PC-9 (cell line): ENCODE measurements at places on chromosomes 12 and 14. TPM values are rescaled to one million over a fixed set of nuclear protein-coding genes. Genes with fewer than 3 reads are reported as not detected.

DNA sequence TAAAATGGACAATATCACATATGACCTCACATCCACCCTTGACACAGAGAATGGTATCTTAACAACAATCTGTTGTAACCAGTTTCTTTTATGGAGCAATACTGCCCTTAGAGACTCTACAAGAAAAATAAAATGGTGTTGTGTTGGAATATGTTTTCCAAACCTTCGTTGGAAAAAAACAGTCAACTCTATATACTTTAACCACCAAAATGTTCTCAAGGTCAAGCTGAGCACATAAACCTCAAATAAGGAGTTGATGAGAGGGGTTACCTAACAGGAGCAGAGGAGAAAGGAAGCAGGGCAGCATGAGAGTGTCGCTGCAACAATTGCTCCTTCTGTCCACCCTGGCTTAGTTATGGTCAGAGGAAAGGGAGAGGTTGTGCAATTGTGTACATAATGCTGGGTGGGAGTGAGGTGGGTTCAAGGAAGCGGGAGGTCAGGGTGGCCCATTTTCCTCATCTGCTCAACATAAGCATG, 179.2 kb upstream of the BMP4 start:
- no peak overlapping the region for H3K27ac ChIP-seq
- no peak for DNase-seq
- H3K4me3 ChIP-seq = no peak overlapping the region
- H3K36me3 ChIP-seq = no peaks in the 10 kb centered on the region

GRCh38 chr12:122851820-122852219, 16.6 kb downstream of the HIP1R start:
- no peaks in the 10 kb centered on the region for H3K27me3 ChIP-seq
- H3K36me3 ChIP-seq = no peaks in the 10 kb centered on the region
- no peak overlapping the region for H3K4me3 ChIP-seq

DNA sequence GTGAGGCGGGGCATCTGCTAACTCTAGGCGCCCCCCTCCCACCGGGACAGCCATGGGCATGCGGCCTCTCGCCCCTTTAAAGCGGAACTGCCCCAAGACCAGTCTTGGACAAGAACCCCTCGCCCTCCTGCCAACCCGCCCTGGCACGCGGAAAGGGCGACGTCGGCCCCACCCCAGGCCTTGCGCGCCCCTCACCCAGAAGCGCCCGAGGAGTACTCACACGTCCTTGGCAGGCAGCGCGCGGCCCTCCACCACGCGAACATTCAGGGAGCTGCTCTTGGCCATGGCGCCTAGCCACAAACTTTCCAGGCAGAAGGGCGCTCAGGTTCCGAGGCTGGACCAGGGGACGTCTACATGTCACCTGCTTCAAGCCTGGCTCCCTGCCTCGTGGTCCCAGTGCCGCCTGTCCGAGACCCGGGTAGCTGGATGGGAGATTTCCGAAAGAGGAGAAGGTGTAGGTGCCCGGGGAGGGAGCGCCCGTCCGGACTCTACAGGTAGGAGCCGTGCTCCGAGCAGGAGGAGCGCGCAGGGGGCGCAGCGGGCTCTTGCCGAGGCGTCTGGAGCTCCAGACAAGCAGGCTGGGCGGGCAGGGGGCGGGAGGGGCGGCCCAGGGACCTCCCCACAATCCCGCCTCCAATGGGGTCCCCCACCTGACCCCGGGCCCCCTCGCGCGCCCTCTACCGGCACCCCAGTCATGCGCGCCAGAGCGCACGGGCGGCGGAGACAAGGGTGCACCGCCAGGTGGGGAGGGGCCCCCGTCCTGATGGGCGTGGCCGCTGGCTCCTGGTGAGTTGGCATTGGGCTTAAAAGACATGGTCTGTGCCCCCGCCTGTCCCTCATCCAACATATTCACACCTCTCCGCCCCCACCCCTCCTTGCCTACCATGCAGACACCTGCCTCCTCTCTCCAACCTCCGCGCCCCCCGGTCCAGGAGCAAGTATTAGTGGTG, at the start of gene RASAL1:
Gene RASAL1, minus strand, starts transcription at position 584 of the 950 bp plus-strand sequence. Its CDS starts 299 bp downstream, at position 285.
- H3K4me1 ChIP-seq = peaks cover 38% of the 10 kb centered on the region
- no peaks in the 10 kb centered on the region for H3K27me3 ChIP-seq
- peak within 1 kb of the TSS; percentile 91 for H3K4me3 ChIP-seq
- DNase-seq = peak; percentile 97

DNA sequence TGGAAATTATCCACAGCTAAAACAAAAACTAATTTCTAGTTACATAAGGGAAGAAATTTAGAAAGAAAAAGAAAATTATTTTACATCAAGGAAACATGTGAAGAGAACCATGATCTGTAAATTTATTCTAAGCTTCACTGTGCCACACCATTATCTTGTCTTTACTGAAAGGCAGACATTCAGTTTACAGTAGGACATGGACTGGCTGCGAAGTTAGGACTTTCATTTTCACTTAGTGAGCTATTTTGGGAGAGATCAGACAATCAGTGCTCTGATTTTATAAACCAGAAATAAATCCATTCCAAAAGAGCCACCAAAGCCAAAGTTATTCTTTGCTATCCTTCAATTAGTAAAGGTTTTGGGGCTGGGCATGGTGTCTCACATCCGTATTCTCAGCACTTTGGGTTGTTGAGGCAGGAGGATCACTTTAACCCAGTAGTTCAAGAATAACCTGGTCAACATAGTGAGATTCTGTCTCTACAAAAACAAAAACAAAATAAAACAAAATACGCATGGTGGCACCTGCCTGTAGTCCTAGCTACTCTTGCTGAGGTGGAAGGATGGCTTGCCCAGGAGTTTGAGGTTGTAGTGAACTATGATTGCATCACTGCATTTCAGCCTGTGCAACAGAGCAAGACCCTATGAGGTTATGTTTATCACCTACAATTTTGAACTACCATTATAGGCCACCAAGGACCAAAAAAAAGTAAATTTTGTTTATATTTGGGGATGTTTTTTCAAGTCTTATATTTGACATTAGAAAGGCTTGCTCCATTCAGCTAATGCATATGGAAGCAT, 1084.8 kb upstream of the ATXN7L3B start:
- H3K27me3 ChIP-seq = no peaks in the 10 kb centered on the region
- H3K27ac ChIP-seq = no peak overlapping the region
- DNase-seq = no peak
- H3K36me3 ChIP-seq = no peaks in the 10 kb centered on the region
- H3K4me3 ChIP-seq = no peak overlapping the region

DNA sequence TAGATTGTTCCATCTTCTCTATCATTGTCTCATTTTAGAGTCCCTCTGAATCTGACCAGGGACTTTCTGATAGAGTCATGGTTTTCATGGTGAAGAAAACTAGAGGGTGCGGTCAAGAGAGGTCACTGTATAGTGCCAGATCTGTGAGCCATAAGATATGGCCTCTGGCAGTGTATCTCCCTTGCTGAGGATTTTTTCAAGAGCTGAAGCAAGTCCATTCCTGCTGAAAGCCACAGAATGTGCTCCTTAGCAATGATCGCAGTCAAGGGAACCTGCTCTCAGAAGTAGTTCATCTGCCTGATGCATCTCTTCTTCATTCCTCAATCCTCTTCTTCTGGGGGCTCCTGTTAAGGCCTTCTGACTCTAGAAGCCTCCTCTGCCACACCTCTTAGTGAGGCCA, 405.2 kb downstream of the EGLN3 start:
- no peak overlapping the region for H3K27ac ChIP-seq
- no peak overlapping the region for H3K4me3 ChIP-seq
- H3K36me3 ChIP-seq = no peaks in the 10 kb centered on the region

DNA sequence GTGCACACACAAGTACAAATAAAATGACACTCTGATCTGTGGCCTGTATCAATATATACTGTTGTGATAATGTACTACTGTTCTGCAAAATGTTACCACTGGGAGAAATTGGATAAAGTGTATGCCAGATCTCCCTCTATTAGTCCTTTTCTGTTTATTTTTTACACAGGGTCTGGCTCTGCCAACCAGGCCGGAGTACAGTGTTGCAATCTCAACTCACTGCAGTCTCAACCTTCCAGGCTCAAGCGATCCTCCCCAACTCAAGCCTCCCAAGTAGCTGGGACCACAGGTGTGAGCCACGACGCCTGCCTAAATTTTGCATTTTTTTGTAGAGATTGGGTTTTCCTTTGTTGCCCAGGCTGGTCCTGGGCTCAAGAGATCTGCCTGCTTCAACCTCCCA, 1.9 kb downstream of the NT5DC3 start:
- no peaks in the 10 kb centered on the region for H3K36me3 ChIP-seq
- H3K4me1 ChIP-seq = peaks cover 31% of the 10 kb centered on the region
- peak overlapping the region; percentile 85; the same call in 1 of the 2 replicates for H3K4me3 ChIP-seq
- no peaks in the 10 kb centered on the region for H3K27me3 ChIP-seq

- H3K27me3 ChIP-seq = no peaks in the 10 kb centered on the region
- no peak overlapping the region for H3K27ac ChIP-seq
- H3K36me3 ChIP-seq = no peaks in the 10 kb centered on the region
- H3K4me3 ChIP-seq = no peak overlapping the region
- no peaks in the 10 kb centered on the region for H3K4me1 ChIP-seq
These were observed 91.9 kb upstream of the MANSC4 start for GRCh38 chr12:27871946-27872345.

DNA sequence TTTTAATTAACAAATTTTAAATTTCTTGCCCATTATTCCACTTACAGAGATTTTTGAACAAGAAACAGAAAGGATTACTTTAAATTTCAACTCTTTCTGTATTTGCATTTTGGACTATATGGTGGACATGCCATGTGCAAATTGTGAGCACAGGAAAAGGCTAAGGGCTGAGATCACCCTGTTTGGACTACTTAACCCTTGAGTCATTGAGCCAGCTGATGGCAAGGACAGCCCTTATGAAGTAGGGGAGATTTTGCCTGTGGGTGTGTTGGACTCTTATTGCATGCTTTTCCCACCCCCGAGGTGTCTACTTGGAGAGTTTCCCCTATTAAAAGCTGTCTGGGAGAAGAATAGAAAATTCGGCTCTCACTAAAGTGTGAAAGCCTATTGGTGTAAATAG, 17.2 kb downstream of the DERA start:
- 0 out of 2 replicates have a peak, but pooled peaks cover 11% of the 10 kb centered on the region for H3K4me1 ChIP-seq
- DNase-seq = no peak
- H3K4me3 ChIP-seq = no peak overlapping the region
- no peaks in the 10 kb centered on the region for H3K36me3 ChIP-seq

GRCh38 chr12:67367843-67368242, 98.7 kb downstream of the CAND1 start:
- no peak overlapping the region for H3K4me3 ChIP-seq
- DNase-seq = no peak
- H3K27me3 ChIP-seq = no peaks in the 10 kb centered on the region
- H3K36me3 ChIP-seq = no peaks in the 10 kb centered on the region
- no peaks in the 10 kb centered on the region for H3K4me1 ChIP-seq

- no peaks in the 10 kb centered on the region for H3K27me3 ChIP-seq
- no peak for DNase-seq
- H3K36me3 ChIP-seq = no peaks in the 10 kb centered on the region
- no peak overlapping the region for H3K4me3 ChIP-seq
- no peaks in the 10 kb centered on the region for H3K4me1 ChIP-seq
- no peak overlapping the region for H3K27ac ChIP-seq
These were observed 29.4 kb downstream of the PTPRR start for GRCh38 chr12:70890895-70891832.

DNA sequence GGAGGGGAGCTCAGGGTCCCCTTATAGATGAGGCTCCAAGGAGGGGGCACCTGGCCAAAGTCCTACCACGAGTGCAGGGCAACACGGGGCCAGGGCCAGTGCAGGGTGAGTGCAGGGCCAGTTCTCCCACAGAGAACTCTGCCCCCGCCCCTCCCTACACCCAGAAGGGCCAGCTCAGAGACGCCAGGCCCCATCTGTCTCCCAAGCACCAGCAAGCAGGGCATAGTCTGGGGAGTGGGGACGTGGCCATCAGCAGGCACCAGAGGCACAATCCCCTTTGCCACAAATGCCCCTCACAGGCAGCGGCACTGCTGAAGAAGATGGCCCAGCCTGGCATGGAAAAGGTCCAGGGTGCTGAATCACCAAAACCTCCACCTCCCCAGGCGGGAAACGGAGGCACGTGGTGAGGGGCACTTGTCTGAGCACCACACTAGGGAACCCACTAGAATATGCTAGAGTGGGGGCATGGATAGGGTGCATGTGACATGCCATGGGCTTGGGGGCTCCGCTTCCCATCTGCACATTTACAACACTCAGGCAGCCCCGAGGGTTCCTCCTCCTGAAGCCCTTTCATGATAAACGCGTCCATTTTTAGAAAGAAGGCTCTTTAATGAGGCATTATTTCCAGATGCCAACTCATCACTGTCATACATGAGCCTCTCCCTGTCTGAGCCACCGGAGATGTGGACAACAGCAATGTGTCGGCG, 17.8 kb downstream of the CCDC85C start:
- no peak for DNase-seq
- no peak overlapping the region for H3K4me3 ChIP-seq
- 0 out of 2 replicates have a peak, but pooled peaks cover 7% of the 10 kb centered on the region for H3K4me1 ChIP-seq
- H3K36me3 ChIP-seq = no peaks in the 10 kb centered on the region
- H3K27me3 ChIP-seq = no peaks in the 10 kb centered on the region

DNA sequence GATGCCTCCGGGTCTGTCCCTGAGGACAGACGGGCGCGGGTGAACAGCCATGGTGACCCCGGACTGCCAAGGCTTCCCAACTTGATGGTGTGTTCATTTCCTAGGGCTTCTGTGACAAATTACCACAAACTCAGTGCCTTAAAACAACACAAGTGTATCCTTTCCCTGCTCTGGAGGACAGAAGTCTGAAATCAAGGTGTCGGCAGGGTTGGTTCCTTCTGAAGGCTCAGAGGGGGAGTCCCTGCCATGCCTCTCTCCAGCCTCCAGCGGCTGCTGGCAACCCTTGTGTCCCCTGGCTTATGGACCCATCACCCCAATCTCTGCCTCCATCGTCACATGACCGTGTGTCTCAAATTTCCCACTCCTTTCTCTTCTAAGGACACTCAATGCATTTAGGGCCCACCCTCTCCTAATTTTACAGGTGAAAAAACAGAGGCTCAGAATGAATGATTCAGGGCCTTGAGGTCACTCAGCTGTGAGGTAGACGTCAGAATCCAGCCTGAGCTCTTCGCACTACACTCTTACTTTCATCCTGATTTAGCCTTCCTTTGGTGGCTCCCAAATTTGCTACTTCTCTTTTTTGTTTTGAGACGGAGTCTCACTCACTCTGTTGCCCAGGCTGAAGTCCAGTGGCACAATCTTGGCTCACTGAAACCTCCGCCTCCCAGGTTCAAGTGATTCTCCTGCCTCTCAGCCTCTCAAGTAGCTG, 45.4 kb downstream of the VCPKMT start:
- H3K4me3 ChIP-seq = no peak overlapping the region
- peaks cover 14% of the 10 kb centered on the region for H3K4me1 ChIP-seq
- no peak for DNase-seq
- no peak overlapping the region for H3K27ac ChIP-seq
- H3K36me3 ChIP-seq = no peaks in the 10 kb centered on the region
- H3K27me3 ChIP-seq = no peaks in the 10 kb centered on the region

GRCh38 chr12:4320497-4320852, 538 bp upstream of the TIGAR start:
- H3K4me3 ChIP-seq = peak overlapping the region; percentile 95
- DNase-seq = no peak
- H3K4me1 ChIP-seq = peaks cover 12% of the 10 kb centered on the region
- no peaks in the 10 kb centered on the region for H3K36me3 ChIP-seq
- H3K27ac ChIP-seq = peak overlapping the region; percentile 69

- DNase-seq = no peak
- no peaks in the 10 kb centered on the region for H3K4me1 ChIP-seq
- no peak overlapping the region for H3K27ac ChIP-seq
- H3K27me3 ChIP-seq = no peaks in the 10 kb centered on the region
- H3K36me3 ChIP-seq = no peaks in the 10 kb centered on the region
These were observed 63.2 kb upstream of the PNMA1 start for GRCh38 chr14:73777420-73777819.

- no peak for DNase-seq
- H3K27me3 ChIP-seq = peaks cover 98% of the 10 kb centered on the region
- H3K4me1 ChIP-seq = no peaks in the 10 kb centered on the region
- H3K36me3 ChIP-seq = no peaks in the 10 kb centered on the region
These were observed 141.2 kb upstream of the C14orf180 start for GRCh38 chr14:104438166-104438887.

ANKS1B gene
- not detected in 2 replicates for total RNA-seq

RNASE12 gene
- total RNA-seq = not detected in 2 replicates

RNASE7 gene
- not detected in 2 replicates for total RNA-seq

TRHDE gene
- 0.15 and 0.74 TPM in 2 replicates for total RNA-seq

SYNE2 gene
- 90.3 and 94.2 TPM in 2 replicates for total RNA-seq
